ENCODE measurements at places on chromosomes 7 and 10. TPM values are rescaled to one million over a fixed set of nuclear protein-coding genes. Genes with fewer than 3 reads are reported as not detected.

Gene NACAD
- total RNA-seq, result 0.35 TPM

Gene ABCB4
- 0.38 TPM for total RNA-seq

- H3K27ac ChIP-seq, result peak overlapping the region; percentile 93
- H3K4me1 ChIP-seq, result peaks cover 20% of the 10 kb centered on the region
- H3K4me3 ChIP-seq, result peak overlapping the region; percentile 98
- no peak for DNase-seq
- peaks cover 32% of the 10 kb centered on the region for H3K27me3 ChIP-seq
These were observed 471 bp upstream of the TOMM7 start for GRCh38 chr7:22823142-22823497.

- H3K4me3 ChIP-seq, result no peak overlapping the region
- no peak overlapping the region for H3K27ac ChIP-seq
- no peak for DNase-seq
These were observed 44.6 kb downstream of the NUP205 start for GRCh38 chr7:135602304-135602703.

- H3K36me3 ChIP-seq, result no peaks in the 10 kb centered on the region
- H3K4me1 ChIP-seq, result peaks cover 18% of the 10 kb centered on the region
- peaks cover 28% of the 10 kb centered on the region for H3K27me3 ChIP-seq
These were observed 89.7 kb downstream of the PTPRE start for GRCh38 chr10:127996586-127996985.

- H3K27me3 ChIP-seq, result no peaks in the 10 kb centered on the region
- peaks cover 9% of the 10 kb centered on the region for H3K36me3 ChIP-seq
- peaks cover 57% of the 10 kb centered on the region for H3K4me1 ChIP-seq
These were observed 1.8 kb upstream of the CAMK2G start for GRCh38 chr10:73876157-73876556.
